ENCODE measurements at places on chromosomes 11 and 22. TPM values are rescaled to one million over a fixed set of nuclear protein-coding genes. Genes with fewer than 3 reads are reported as not detected.

DNA sequence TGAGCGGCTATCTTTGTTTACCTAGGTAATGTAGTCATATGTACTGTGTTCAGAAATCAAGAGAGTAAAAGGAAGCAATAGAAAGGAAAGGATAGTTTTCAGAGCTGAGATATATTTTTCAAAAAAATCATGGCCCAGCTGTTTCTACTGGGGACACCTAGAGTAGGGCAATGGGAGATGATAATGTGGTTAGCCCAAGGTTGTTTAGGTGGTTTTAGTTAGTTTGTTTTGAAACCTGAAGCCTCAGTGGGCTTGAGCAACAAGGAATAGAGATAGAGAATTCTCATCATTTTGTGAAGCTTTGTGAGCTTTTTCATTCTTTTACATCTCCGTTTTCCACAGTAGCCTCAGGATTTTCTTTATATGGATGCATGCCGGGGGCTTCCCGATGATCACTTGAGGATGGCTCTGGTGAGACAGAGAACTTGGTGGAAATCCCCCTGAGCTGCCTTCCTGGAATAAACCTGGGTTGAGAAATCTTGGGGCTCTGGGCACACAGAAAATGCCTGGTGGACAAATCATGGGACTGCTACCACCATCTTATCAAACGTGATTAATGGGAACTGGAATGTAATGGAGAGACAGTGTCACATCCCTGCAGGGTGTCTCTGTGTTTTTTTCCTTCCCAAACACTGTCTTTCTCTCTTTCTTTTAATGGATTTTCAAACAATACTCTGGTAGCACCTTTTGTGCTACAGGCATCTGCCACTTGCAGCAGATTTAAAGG, 49.0 kb downstream of the ARHGAP42 start:
- no peak for DNase-seq

DNA sequence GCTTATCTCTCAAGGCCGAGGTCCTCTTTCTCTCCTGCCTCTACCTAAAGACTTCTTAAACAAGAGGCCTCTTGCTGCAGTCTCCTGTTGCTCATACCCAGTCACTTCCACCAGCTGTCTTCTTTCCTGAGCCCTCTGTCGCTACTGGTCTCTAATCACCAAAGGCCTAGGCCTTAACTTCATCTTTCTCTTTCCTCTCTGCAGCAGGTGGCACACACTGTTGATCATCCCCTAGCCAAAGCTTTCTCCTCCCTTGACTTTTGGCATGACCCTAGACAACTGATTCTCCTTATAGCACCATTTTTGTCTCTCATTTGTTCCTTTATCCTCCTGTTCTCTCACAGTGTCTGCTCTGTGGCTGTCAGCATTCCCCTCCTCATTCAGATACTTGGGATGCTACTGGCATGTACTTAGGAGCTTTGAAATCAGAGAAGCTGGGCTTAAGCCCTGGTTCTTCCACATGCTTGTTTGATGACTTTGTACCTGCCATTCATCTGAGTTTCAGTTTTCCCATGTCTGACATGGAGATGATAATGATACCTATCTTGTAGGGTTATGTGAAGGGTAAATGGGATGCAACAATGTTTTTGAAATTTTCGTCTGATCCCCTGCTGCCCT, 22.4 kb downstream of the ENDOD1 start:
- DNase-seq, result no peak

- DNase-seq, result no peak
Observed at GRCh38 chr11:111206472-111206871, 39.1 kb upstream of the POU2AF2 start.

Gene OR5B21
- not detected for polyA plus RNA-seq

Gene CD248
- 4.0 TPM for polyA plus RNA-seq
